ENCODE measurements at places on chromosomes 4 and X.

GRCh38 chr4:169050284-169050683 is 40.2 kb upstream of the CBR4 start:
- DNase-seq: peak; percentile 17

DNA sequence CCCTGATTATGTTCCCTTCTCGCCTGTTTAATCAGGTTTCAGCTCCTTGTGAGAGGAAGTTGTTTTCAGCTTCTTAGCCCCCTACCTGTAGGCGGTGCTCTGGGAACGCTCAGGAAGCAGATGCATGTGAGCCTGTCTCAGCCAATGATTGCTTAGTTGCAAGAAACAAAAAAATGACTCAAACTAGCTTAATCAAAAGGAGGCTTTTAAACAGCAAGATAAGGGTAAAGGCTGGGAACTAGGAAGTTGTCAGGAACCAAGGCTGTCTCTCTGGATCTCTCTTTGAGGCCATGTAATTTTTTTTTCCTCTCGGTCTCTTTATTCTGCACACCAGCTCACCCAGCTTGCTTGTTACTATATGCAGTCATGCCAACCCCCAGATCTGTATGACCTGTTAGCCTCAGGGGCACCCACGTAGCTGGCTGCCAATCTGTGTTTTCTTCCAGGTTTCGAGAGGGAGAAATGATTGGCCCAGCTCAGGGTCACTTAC is 109.1 kb downstream of the PTTG2 start:
- peak; percentile 85 for DNase-seq

GRCh38 chrX:7378406-7378805 is 230.5 kb upstream of the PUDP start:
- DNase-seq: no peak

- peak; percentile 50 for DNase-seq
Observed at GRCh38 chr4:30903502-30904214, 183.5 kb downstream of the PCDH7 start.

DNA sequence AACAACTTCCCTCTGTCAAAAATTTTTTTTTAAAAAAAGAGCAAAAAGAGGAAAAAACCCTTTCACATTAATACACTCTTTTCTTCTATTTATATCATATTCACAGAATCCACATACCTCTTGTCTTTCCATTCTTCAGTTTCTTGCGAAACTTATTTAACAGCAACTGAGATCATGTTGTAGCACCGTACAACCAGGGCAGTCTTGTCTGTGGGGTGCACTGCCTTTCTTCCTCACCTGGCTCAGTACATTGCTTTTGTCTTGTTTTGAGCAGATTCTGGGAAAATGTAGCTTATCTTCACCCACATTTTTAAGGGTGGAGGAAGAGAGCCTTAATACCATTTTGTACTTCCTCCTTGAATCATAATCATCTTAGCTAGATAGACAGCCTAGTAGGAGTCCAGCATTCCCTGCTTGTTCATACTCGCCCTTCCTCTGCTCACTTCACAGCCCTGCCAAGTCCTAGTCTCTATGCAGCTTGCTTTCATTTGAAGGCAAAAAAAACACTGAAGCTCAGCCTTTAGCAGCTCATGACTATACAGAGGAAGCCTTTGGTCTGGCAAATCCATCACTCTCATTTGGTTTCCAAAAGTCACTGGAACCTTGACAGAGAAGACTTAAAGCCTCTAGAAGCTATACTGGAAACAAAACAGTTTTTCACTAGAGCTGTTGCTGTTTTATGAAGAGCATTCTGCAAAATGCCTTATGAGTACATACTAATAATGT is 140.6 kb upstream of the BANK1 start:
- DNase-seq: peak; percentile 31

DNA sequence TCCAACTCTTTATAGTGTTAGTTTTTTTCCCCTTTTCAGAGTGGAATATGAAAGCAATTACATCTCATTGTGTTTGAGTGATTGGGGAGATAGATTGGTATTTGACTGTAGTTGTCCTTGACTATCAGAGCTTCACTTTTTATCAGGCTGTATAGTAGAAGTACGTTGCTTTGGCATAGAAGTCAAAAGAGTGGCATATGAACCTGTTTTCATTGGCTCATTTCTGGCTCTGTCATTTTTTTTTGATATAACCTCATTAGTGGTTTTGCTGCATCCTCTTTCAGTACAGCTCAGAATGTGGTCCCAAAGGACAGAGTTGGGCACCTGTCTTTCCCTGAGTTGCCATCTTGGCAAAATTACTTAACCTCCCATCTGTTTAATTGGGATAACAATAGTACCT is 1.4 kb downstream of the TMA16 start:
- no peak for DNase-seq

DNA sequence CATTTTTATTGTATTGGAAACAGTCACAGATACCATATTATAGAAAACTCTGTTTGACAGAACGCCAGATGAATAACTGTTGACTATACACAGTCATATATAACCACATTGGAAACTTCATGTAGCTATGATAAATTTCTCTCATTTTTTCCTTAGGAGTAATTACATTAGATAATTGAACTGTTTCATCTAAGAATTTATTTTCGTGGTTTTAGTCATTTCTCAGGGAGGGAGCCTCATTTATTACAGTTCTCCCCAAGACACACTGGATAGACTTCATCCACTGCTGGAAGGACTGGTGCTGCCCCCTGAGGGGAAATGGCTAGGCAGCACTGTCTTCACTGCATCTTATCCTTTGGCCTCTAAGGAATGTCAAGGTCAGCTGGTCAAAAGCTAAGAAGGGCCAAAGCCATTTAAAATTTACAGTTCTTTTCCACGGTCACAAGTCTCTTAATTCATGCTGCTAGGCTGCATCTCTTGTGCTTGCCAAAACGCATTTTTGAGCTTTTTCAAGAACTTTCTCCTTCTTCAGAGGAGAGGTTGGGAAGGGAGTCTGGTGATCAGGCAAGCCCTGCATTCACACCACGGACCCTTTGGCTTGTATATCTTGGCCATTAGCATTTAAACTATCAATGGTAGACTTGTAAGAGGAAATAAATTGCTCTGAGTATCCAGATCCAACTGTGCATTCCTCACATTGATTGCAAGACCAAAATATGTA is 145.1 kb downstream of the CBR4 start:
- peak; percentile 79 for DNase-seq

GRCh38 chrX:113009029-113009428 is 168.4 kb upstream of the AMOT start:
- no peak for DNase-seq

- DNase-seq: no peak
Observed at GRCh38 chr4:136557396-136557795, 974.9 kb downstream of the PCDH18 start.

DNA sequence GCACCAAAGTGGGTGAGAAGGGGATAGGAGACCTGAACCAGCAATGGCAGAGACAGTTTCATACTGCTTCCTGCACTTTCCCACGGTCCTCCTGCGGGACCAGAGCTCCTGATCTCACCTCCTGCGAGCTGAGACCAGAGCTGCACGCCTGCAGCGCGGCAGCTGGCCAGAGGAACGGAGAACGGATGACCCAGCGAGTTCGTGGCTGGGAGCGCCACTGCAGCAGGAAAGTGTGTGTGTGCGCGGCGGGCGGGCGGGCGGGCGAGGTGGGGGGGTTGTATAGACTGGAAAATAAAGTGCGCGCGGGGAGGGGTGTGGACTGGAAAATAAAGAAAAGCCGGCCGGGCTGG is 16.5 kb downstream of the MCF2 start:
- DNase-seq: peak; percentile 12

DNA sequence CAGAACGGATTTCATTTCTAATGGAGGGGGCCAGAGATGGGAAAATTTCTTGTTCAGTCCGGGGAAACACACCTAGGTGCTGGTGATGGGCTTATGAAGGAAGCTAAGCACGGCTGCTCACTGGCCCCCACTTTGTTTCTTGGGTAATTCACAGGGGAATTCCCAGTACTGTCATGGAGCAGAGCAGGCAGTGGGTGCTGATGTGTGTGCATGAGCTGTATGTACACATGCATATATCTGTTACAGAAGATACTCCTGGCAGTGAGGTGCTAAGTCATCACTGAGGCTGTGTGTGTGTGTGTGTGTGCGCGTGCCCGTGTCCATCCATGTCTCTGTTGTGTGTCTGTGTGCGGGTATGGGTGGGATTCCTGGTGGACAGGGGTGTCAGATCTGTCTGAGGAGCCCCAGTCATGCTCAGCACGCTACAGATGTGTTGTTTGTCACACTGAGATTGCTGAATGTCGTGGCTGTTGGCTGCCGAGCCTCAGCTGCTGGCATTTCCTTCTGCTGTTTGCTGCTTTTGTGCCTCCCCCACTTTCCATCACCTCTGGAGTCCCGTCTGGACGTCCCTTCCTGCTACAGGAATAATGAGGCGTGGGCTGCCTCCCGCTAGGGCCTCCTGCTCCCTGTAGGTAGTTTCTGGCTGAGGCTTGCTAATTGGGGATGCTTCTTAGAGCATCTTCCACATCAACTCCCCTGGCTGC is 53.3 kb downstream of the JADE1 start:
- peak; percentile 23 for DNase-seq

GRCh38 chrX:9566150-9566621 is 101.3 kb downstream of the TBL1X start:
- peak; percentile 87 for DNase-seq

GRCh38 chrX:21660156-21660555 is 2.0 kb upstream of the KLHL34 start:
- DNase-seq: no peak

- DNase-seq: no peak
Observed at GRCh38 chr4:109962401-109962800, 49.7 kb downstream of the EGF start.

- DNase-seq: no peak
Observed at GRCh38 chr4:3407171-3407771, 34.5 kb upstream of the HGFAC start.

GRCh38 chrX:123340696-123341095 is 156.6 kb downstream of the GRIA3 start:
- DNase-seq: peak; percentile 45

DNA sequence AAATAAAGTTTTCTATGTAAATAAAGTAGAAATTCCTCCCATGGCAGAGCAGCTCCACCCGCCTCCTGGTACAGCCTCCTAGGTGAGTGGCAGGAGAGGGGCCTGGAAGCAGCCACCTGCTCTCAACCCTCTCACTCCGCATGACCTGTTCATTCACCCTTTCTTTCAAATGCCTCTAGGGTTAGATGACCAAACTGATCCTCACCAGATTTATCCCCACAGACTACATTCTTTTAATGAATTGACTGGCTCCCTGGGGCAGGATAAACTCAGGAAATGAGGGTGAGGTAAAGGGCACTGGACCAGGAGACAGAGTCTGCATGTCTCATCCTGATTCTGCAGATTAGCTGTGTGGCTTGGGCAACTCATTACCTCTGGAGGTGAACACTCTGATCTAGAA is 32.6 kb upstream of the NKX6-1 start:
- no peak for DNase-seq

DNA sequence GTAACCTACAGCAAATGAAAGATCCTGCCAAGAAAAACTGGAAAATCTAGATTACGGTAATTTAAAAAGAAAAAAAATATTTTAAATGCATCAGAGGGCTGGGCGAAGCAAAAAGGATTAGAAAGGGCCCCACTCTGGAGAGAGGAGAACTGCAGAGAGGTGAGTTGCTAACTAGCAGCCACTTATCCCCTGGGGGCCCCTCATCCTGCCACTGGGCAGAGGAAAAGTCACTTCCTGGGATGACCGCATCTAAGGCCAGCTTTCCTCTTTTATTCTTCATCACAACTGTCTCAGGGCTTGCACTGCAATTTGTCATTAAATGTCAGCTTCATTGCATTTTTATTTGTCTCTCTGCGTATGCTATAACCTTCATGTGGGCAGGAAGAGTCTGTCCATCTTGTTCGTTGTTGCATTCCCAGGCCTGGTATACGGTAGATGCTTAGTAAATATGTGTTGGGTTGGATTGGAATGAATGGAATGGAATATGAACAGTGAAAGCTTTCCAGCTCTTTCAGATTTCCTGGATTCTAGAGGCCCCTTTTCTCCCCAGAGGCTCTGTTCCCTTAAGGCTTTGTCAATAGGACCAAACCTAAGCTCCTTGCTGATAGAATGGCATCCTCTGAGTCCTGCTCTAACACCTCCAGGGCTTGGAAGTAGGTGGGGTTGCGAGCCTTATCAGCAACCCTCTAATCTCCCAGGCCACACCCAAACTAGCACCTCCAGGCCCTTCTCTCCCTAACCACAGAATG is 58.9 kb downstream of the TLR10 start:
- DNase-seq: no peak

DNA sequence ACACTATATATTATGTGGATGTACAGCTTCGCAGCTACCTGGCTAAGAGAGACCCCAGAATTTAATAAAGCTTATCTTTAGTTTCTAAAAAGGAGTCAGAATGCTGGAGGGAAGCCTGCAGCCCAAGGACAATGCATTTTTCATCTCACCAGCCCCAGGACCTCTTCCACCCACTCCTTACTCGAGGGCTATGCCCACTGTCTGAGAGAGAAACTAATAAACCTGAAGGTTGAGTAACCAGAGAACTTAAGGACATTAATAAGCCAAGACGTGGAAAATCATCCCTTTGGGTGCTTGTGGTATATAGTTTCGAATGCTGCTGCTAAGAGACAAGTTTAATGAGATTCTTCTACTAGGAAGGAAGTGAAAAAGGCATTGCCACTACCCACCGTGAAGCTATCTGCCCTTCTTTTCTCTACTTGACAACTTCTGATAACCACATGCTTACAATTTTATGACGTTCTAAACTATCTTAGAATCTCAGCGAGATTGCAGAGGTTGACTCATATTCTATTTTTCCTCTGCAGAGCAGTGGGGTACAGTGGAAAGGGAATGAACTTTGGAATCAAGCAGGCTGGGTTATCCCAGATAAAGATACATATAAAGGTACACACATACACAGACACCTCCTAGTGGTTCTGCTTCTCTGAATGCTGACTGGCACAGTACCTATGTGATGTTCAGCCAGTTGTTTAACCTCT is 3.3 kb downstream of the RELL1 start:
- peak; percentile 32 for DNase-seq

- DNase-seq: no peak
Observed at GRCh38 chr4:7418131-7418943, 16.4 kb downstream of the PSAPL1 start.

DNA sequence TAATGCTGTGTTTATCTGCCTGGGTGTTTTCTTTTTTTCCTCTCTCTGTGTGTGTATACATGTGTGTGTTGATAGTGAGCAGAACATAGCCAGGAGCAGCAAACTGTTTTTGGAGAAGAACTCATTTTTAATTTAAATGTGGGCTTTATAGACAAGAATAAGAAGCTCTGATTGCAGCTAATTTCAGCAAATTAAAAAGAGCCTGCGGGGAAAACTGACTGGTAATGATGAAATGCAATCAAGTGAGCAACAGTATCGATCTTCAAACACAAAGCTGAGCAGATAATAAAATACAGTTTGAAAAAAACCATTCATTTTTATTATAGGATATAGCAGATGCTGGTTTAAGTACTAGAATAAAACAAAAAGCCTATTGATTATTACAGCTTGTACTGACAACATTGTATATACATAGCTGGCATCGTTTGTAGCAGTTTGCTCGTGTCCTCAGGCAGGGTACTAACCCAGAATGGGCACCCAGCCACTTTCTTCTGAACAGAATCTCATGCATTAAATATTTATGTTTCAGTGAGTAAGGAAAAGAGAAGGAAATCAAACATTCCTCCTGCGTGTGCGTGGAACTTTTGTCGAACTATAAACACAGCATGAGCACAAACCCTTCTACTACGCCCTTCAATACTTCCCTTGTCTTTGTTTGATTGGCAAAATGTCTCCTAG is 73.5 kb upstream of the ZFP42 start:
- DNase-seq: no peak
